ENCODE measurements at places on chromosomes 2 and 18.

GRCh38 chr2:133790711-133791110 lies 222.4 kb upstream of the NCKAP5 start:
- no peak for DNase-seq

GRCh38 chr18:3623769-3624545 lies 174.0 kb downstream of the TGIF1 start:
- DNase-seq: no peak

DNA sequence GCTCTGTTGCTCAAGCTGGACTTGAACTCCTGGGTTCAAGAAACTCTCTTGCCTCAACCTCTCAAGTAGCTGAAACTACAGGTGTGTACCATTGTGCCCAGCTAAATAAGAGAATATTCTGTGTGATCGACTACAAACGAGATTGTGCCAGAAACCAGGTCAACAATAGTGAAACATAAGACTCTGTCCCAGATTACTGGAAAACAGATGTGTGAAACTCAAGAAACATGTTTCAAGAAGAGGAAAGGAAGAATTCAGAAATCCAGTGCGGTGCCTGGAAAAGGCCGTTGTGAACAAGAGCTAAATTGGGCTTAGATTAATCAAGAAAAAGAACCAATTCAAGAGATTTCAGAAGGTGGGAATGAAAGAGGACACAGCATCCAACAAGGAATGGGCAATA lies 23.4 kb upstream of the STAT1 start:
- no peak for DNase-seq

DNA sequence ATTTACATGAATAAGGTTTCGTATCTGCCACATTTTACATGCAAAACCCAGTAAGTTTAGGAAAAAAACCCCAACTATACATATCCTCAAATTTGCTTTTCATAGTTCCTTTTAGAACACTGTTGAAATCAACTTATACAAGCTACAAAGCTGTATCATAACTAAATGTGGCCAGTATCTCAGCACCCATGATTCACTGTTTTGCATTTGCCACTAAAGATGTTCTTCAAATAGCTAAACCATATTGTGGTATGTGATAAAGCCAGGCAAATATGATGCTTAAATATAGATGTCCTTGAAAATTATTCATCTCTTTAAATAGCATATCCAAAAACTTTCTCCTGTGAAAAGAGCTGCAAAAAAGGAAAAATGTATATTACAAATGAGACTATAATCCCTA lies 29.9 kb downstream of the ROCK2 start:
- no peak for DNase-seq

DNA sequence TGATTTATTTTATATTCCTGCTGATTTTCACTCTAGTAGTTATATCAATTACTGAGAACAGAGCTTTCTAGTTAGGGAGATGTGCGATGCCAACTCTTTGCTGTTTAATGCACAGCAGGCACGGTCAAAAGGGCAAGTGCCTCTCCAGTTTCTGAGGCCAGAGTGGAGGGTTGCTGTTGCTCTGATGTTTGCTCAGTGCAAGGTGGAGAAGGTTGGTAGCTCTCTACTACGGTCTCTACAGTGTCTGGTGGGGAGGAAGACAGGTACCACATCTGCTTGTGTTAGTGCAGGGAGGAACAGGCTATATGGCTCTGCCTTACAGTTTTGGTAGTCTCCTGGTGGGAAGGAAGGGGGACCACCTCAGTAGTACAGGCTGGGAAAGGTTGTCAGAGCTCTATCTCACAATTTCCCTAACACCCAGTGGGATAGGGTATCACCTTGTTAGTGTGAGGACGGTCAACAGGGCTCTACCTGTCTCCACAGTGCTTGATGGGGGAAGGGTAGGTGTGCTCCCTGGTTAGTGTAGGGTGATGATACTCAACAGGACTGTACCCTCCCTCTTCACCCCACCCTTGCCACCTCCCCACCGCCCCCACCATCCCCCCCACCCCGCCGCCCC lies 85.9 kb downstream of the FANCL start:
- DNase-seq: no peak

GRCh38 chr2:119126650-119127049 lies 31.9 kb downstream of the C1QL2 start:
- DNase-seq: no peak

DNA sequence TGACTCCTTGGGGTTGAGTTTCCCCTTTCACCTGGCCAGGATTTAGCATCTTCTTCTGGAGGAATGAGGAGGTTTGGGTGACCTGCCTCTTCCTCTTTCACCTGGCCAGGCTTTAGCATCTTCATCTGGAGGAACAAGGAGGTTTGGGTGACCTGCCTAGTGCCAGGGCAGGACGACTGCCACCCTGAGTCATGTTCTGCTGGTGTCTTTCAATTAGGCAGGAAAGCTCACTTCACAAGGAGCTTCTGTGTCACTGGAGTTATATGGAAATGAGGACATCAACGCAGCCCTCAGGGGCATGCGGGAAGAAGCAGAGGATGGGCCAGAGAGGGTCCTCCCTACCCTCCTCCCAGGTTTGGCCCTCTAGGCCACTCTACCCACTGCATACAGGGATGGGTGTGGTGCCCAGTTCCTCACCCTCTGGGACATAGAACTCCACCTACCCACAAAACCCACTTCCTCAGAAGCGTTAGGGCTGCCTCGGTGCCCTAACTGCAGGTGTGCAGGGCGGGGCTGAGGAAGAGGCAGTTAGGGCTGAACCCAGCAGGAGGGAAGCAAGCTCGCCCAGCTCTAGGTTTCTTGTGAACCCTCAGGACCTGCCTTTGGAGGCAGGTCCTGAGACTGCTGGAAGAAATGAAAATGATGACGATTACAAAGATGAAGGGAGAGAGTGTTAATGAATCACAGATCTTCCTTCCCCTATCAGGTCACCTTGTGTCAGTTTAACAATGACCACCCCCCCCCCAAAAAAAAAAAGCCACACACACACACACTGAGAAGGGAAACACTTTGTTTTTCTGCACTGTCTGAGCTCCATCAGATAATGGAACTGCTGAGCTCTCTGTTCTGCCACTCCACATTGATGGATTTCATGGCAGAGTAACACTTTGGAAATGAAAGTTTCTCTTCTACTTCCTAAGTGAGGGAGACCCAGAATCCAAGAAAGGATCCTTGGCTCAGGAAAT lies 71.0 kb downstream of the ARL4C start:
- DNase-seq: peak; percentile 44
